ENCODE measurements at places on chromosomes 13 and 19.

DNA sequence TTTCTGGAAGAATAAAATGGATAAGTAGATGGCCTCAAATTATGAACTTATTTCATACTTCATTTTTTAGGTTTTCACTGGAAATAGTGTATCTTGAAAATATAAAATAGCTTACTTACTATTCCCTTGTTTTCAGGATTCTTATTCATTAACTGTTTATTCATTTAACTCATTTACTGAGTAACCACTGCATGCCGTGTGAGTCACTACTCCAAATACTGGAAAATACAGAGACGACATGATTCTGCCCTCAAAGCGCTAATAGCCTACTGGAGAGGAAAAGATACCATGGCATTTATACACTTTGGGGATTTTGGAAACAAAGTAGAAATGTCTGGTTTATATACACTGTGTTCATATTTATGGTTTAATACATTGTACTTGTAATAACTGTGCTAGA is 270.9 kb downstream of the DACH1 start:
- DNase-seq = no peak

DNA sequence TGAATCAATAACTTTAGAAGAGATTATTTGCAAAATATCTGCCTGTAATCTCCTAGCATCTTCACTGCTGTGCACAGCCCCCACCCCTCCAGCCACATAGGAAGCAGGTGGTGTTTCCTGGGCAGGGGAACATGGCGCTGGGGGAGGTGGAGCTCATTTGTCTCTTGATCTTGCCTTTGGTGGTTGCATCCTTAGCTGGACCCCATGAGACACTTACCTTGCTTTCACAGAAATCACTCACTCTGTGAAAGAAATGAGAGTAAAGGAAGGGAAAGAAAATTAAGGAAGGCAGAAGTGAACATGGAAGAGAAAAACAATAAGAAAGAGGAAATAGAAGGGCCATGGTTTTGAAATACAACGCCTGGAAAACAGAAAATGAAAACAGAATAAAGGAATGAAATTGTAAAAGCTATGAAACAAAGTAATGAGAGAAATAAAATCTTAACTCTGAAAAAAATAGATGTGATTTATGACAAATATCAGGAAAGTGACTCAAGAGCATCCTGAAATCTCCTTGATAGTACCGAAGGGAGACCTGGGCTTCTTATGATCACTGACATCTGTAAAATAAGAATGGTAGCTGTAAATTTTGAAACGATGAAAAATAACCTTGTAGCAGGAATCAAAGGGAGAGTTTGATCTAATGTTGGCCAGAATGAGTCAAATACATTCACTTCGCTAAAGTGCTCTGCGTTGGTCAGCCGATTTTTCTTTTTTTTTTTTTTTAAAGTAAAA is 17.2 kb upstream of the RNASEH2B start:
- DNase-seq = no peak

GRCh38 chr13:36057041-36057440 is 74.1 kb downstream of the DCLK1 start:
- no peak for DNase-seq

- DNase-seq = no peak
Observed at GRCh38 chr19:44303976-44304568, 753 bp downstream of the ZNF235 start.

GRCh38 chr13:110305001-110305400 is 2.0 kb downstream of the COL4A1 start:
- no peak for DNase-seq

GRCh38 chr13:101915755-101916107 is 463.3 kb downstream of the ITGBL1 start:
- no peak for DNase-seq

GRCh38 chr19:46885411-46885810 is 24.6 kb downstream of the ARHGAP35 start:
- no peak for DNase-seq

DNA sequence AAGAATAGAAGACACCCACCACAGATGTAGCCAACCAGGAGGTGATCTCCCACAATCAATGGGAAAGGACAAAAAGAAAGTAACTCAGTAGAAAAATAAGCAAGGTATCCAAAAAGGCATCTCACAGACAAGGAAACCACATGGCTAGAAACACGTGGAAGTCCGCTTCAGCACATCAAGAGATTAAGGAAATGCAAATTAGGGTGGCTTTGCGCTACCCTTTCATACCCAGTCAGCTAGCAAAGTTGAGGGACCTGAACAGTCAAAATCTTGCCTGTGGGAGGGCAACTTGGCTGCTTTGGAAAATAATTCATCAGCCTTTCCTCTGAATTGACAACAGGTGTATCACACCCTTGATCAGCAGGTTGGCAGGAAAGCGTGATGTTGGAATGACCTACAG is 11.6 kb upstream of the UQCR11 start:
- DNase-seq = no peak

DNA sequence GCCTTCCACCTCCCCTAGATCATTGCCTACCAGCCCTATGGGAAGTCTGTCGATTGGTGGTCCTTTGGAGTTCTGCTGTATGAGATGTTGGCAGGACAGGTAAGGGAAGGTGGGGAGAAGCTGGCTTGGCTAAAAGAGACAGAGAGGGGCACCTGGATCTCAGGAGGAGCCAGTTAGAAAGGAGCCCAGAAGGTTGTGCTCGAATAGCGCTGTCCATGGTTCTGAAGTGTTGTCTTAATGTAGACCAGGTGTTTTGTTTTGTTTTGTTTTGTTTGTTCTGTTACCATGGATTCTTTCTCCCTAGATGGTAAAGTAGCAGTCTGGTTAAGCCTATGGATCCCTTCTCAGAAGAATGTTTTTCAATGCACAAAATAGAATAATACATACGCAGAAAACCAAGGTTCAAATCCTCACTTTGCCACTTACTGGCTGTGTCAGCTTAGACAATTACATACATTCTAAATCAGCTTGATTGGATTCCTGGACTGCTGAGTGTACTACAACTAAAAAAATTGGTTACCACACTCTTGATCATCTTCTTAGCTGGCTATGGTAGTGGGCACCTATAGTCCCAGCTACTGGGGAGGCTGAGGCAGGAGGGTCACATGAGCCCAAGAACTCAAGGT is 5.9 kb upstream of the CACNG7 start:
- DNase-seq = no peak

DNA sequence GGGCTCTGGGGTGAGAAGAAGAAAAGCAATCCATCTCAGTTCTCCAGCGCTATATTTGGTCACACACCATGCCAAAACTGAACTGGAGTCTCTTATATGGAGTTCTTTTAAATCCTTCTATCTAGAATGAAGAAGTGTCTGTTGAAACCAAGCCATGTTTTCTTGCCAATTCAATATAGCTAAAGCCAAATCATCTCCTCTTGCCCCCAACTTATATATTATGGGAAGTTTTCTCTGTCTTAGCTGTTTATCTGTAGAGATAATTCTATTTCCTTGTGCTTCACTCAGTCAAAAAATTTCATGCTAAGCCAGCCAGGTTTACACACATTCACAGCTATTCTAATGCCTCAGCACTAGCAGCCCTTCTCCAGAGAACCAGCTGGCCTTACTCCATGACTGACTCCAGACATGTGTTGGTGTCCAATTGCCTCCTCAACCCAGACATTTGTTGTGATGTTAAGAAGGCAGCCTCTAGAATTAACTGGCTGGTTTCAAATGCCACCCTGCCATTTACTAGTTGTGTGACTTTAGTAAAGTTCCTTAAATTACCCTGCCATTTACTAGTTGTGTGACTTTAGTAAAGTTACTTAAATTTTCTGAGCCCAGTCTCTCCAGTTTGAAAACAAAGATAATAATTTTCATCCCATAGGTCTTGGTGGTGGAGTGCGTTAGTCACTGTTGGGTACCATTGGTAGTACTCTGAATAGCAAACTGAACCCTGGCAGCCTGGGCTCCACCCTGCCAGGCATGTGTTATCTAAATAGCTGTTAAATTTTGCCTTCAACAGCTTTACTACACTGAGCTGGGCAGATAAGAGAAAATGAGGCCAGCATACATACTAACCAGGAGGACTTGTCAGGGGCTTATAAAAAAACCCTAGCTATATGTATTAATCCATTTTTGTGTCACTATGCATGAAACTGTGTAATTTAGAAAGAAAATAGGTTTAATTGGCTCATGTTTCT is 525.1 kb downstream of the LMO7 start:
- DNase-seq = no peak

DNA sequence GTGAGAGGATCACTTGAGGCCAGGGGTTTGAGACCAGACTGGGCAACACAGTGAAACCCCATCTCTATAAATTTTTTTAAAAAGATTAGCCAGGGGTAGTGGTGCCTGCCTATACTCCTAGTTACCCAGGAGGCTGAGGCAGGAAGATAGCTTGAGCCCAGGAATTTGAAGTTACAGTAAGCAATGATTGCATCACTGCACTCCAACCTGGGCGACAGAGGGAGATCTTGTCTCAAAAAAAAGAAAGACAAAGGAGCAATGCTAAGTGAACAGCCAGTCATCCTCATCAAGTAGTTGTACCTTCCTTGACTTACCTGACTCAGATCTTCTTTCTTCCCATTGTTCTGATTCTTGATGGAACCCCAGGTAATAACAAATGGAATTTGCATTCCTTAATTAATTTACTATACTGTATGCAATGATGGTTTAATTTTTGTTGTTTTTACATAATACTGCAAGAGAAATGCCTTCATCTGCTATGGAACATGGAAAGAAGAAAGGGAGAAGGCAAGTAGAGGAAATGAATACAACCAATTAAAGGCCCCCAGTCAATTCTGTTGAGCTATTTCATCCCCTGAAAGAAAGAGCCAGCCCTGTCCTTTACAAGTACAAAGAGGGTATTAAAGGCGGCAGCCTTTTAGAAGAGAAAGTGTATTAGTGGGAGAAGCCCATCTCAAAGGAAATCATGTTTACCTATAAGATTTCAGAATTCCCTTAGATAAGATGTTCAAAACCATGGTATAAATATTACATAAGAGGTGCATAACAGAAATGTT is 316.7 kb downstream of the DIAPH3 start:
- no peak for DNase-seq

DNA sequence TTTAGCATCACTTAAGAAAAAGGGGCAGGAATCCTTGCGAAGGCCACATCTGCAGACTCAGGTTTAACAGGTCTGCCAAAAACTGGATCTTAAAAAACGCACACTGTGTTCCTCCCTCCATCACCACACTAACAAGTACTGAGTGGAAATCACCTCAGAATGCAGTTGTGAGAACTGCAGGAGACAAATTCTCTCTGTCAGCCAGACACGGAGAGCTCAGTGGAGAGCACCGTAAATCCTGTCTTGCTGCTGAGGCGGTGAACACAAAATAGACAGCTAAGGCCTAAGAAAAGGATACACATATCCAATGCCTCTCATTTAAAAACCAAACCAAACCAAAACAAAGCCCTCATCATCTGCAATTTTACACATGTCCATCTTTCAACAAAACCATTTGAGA is 1287.6 kb downstream of the EFNB2 start:
- DNase-seq = no peak

- DNase-seq = no peak
Observed at GRCh38 chr13:46687810-46688209, 109.2 kb downstream of the ESD start.

GRCh38 chr13:99278200-99278599 is 20.0 kb upstream of the GPR18 start:
- DNase-seq = no peak

- no peak for DNase-seq
Observed at GRCh38 chr19:45999653-46000121, 4.4 kb downstream of the CCDC61 start.

GRCh38 chr13:101474419-101474957 is 22.0 kb downstream of the ITGBL1 start:
- DNase-seq = no peak

- no peak for DNase-seq
Observed at GRCh38 chr13:46211116-46211482, 629 bp upstream of the LRRC63 start.

DNA sequence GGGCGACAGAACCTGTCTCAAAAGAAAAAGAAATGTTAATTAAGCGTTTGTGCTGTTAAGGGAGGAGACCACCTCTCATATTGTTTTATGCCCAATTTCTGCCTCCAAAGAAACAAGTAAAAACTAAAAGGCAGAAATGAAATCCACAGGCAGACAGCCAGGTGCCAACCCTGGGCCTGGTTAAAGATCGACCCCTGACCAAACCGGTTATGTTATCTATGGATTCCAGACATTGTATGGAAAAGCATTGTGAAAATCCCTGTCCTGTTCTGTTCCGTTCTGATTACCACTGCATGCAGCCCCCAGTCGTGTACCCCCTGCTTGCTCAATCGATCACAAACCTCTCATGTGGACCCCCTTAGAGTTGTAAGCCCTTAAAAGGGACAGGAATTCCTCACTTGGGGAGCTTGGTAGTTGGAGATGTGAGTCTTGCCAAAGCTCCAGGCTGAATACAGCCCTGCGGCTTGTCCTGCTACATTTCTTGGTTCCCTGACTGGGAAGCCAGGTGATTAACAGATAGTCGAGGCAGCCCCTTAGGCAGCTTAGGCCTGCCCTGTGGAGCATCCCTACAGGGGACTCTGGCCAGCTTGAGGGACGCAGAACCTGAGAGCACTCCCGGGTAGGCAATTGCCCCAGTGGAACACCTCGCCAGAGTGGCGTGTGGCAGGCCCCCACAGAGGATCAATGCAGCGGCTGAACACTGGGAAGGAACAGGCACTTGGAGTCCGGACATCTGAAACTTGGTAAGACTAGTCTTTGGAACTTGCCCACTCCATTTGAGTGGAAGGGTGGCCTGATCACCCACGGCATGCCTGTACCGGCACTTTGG is 748 bp upstream of the ZNF552 start:
- no peak for DNase-seq

All from activated CD4-positive, alpha-beta T cell treated with anti-CD3 and anti-CD28 coated beads, Interleukin-2, amount 50 U/mL, for 24 hours (primary cell).